ENCODE measurements at places on chromosomes 2 and 18. TPM values are rescaled to one million over a fixed set of nuclear protein-coding genes. Genes with fewer than 3 reads are reported as not detected.

The LRP1B gene
- total RNA-seq = 9.5 TPM

The REEP1 gene
- 34.9 TPM for total RNA-seq

The ZDBF2 gene
- 40.8 TPM for total RNA-seq

The SMYD1 gene
- 47.8 TPM for total RNA-seq

The CRYGD gene
- total RNA-seq = 823 TPM

The CD302 gene
- total RNA-seq = 28.5 TPM

The ZNF804A gene
- 21.1 TPM for total RNA-seq

The ST8SIA3 gene
- total RNA-seq = 5.5 TPM

The TDRD15 gene
- not detected for total RNA-seq

The OTOF gene
- 0.66 TPM for total RNA-seq

The ERFE gene
- total RNA-seq = 1.4 TPM

Data from camera-type eye (tissue), 1 donor.